Urinary bladder (tissue), 4 donors: ENCODE measurements at places on chromosomes 1 and 21. TPM values are rescaled to one million over a fixed set of nuclear protein-coding genes. Genes with fewer than 3 reads are reported as not detected.
A peak's percentile ranks its signal among the peaks of the same experiment; 100 is the strongest.

- DNase-seq = no peak
Measured at GRCh38 chr1:114289306-114289705, 135.6 kb upstream of the SYT6 start.

DNA sequence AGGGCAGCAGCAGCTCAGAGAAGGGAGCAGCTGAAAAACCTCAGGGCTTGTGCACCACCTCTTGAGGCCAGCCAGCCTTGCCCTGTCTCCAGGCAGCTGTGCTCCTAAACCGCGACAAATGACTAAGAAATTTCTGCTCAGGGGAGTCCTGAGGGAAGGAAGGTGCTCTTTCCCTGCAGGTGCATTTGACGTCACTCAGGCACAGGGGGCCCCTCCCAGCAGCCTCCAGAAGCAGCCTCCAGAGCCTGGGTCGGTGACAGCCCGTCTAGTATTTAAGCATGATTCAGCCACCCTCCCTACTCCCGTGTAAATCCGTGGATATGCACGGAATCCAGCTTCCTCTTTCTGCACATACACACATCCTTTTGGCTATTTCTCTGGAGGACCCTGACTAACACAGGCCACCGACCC, 560.5 kb downstream of the KIF26B start:
- DNase-seq = no peak

DNA sequence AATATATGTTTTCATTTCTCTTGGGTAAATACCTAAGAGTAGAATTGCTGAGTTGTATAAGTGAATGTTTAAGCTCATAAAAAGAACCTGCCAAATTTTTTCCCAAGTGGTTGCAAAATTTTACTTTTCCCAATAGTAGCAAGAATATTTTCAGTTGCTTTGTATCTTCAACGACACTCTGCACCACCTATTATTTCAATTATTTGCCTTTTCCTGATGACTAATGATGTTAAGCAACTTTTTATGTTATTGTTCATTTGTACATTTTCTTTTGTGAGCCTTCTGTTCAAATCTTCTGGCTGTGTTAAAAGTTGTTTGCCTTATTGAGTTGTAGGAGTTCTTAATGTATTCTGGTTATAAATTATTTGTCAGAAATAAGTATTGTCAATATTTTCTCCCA, 299.1 kb upstream of the NRIP1 start:
- no peak for DNase-seq

DNA sequence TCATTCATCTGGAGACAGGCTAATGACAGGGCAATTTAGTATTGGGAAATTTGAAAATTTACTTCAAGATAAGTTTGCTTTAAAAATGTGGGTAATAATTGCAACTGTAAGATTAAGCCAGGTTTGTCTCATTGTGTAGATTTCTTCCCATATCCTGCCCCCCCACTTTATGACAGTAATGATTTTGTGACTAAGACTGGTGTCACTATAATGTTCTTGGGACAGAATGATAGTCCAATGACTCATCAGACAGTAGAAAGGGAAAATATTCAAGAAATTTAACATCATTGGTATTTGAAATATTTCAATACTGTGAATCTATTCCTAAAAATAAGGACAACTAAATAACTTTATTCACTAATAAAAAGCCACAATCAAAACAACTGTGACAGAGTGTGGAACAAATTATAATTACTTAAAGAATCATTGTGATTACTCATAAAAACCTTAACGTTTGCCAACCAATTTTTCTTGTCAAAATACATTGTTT, 36.7 kb downstream of the FH start:
- no peak for DNase-seq

DNA sequence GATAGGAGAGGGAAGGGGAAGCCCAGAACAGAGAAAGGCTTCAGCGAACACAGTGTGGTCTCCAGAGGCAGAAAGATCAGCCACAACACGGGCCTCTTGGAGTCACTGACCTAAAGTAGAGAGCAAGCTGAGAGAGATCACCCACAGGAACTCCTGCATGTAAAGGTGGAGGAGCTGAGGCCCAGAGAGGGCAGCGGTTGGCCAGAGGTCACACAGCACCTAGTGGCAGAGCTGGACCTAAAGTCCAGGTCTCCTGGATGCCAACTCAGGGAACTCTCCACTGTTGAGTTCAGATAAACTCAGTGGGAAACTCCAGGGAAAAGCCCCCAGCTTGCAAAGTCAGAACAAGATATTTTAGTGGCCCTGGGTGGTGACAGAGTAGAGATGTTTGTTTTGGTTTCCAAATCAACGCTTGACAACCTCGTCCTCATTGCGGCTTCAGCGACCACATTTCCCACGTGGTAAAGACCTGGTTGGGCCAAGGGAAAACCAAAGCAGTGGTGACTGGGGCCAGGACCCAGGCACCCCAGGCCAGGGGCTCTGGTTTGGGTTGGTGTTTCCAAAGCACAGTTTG, 4.6 kb downstream of the IFFO2 start:
- no peak for DNase-seq

GRCh38 chr1:230681599-230681998, 32.3 kb downstream of the AGT start:
- peak; percentile 56 for DNase-seq

DNA sequence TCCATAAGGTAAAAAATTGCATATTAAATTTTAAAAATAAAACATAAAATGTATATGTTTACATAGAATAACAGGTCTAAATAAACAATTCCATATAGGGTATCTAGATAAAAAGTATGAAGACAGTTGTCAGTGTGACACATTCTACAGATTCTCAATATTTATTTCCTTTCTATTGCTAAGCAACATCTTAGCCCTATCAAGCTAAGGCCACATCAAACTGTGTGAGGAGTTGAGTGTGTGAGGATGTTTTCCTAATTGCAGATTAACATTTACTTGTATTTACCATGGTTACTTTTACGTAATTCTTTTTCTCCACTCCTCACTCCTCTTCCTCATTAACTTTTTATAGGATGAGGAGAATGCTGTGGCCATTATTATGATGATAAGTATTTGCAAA, 41.9 kb upstream of the MCOLN3 start:
- DNase-seq = no peak

DNA sequence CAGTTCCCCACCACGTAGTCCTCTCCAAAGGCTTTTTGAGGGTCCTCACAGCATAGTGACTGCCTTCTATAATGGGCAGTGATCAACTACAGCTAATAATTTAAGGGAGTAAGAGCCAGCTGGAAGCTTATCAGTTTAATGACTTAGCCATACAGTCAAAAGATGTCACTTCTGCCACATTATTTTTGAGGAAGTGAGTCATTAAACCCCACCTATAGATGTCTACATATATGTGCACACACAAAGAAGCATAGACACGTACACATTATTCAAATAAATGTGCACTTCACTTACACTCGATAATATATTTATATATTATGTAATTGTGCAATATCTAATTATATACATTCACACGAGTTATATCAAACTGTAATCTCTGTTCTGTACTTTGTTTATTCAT, 1704.7 kb downstream of the KCNT2 start:
- no peak for DNase-seq

GRCh38 chr1:4137621-4138415, 237.7 kb upstream of the C1orf174 start:
- no peak for DNase-seq

DNA sequence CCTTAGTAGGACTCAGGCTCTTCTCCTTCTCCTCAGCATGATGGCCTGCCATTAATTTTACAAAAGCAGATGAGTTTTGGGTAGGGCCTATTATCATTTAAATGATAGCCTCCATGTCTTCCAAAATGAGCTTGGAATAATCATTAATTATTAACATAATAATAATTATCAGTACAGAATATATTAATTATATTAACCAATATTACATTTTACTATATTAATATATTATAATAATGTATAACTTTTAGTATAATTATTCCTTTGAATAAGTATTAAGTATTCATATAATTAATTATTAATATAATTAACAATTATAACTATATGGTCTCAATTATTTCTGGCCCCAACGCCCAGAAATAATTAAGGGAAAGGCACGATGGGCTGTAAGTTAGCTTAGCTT, 318.6 kb upstream of the ADGRL4 start:
- DNase-seq = no peak

GRCh38 chr1:63611231-63611630, 18.0 kb downstream of the PGM1 start:
- no peak for DNase-seq

- no peak for DNase-seq
Measured at GRCh38 chr21:38544661-38545060, 46.4 kb upstream of the ERG start.

GRCh38 chr1:75233302-75233929, 99.2 kb downstream of the LHX8 start:
- DNase-seq = no peak

GRCh38 chr1:54498383-54499096, 49.5 kb upstream of the ACOT11 start:
- no peak for DNase-seq

DNA sequence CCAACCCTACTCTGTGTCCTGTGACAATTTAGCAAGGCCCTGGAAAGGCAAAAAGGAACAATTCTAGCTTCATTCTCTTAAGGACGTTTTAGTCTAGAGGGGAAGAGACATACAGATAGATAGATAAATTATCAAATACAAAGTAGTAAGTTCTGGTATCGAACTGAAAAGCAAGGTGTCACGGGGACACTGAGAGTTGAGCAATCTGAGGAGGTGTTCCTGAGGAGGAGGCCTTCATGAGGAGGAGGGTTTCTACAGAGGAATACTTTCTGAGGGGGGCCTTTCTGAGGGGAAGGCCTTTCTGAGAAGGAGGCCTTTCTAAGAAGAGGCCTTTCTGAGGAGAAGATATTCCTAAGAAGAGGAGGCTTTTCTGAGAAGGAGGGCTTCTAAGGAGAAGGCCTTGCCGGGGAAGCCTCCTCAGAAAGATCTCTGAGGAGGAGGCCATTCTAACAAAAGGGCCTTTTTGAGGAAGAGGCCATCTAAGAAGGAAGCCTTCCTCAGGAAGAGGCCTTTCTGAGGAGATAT, 155.9 kb upstream of the COA6 start:
- no peak for DNase-seq

DNA sequence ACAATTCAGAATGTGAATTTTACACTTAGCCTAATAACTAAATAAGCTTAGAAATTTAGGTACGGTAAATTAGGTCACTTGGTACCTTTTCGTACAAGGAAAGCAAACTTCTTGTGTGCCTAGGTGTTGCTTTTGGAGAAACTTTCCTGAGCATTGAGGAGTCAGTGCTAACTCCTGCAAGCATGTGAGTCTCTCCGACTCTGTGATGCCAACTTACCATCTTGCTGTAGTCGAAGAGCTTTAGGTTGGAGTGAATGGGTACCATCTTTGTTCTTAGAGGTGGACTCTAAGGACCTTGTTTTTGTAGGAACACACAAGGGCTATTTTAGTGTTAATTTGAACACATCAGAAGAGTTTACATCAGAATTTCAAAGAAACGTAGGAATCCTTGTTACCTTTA, 688.9 kb downstream of the USP25 start:
- no peak for DNase-seq

DNA sequence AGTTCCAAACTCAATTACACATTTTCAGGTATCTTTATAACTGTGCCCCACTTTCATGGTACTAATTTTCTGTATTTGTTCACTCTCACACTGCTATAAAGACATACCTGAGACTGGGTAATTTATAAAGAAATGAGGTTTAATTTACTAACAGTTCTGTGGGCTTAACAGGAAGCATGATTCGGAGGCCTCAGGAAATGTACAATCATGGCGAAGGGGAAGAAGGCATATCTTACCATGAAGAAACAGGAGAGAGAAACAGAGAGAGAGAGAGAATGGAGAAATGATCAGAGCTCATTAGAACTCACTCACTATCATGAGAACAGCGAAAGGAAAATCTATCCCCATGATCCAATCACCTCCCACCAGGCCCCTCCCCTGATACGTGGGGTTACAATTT, 874.1 kb upstream of the B3GALT2 start:
- DNase-seq = no peak

GRCh38 chr1:180188091-180188506, 33.4 kb downstream of the QSOX1 start:
- DNase-seq = no peak

- DNase-seq = no peak
Measured at GRCh38 chr1:234898455-234899033, 230.1 kb downstream of the TOMM20 start.

DNA sequence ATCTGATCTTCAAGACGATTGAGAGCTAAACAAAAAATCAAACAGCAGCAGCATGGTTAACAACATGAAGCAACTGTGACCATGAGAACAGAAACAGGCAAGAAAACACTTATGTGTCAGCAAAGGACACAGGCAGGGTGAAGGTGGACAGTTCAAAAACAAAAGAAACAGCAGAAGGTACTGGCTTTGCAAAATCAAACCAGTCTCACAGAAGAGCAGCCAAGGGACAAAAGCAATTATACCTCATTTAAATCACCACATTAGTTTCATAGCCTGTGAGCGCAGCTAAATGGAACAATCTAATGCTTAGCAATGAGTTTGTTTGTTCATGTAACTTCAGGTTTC, 59.1 kb downstream of the CAPN2 start:
- DNase-seq = no peak

DNA sequence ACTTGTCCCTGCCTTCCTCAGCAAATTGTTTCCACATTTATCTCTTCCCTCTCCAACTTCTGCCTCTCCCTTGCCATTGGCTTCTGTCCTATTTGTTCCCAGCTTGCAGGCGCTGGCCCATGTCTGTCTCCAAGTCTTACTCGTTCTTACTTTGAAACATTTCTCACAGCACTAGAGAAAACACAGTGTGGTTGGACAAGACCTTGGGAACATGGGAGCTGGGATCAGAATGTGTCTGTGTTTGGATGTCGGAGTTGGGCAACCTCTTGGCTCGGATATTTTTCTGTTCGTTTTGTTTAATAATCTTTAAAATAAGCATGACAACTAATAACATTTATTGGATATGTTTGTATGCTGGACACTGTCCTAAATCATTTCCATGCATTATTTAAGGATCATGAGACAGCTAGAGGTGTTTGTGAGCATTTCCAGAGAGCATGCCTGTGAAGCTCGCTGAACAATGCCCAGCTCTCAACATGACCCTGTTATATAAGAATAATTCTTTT, 5.9 kb upstream of the BRWD1 start:
- no peak for DNase-seq

GRCh38 chr1:118918230-118918939, 69.8 kb downstream of the TBX15 start:
- DNase-seq = no peak

- DNase-seq = no peak
Measured at GRCh38 chr1:28134651-28135207, 41.8 kb downstream of the PTAFR start.

The PLEKHG5 gene
- total RNA-seq = 9.9 TPM

The PKP1 gene
- 4.0 TPM for total RNA-seq

The RGS18 gene
- total RNA-seq = 5.5 TPM

The FHAD1 gene
- 2.0 TPM for total RNA-seq

The LORICRIN gene
- total RNA-seq = not detected

The SLFNL1 gene
- 0.69 TPM for total RNA-seq

The CELA3A gene
- total RNA-seq = not detected

The COL16A1 gene
- 217 TPM for total RNA-seq

The S100A13 gene
- 35.6 TPM for total RNA-seq
